Hindlimb muscle (tissue), 1 donor: ENCODE measurements at places on chromosomes 2 and 18.
A peak's percentile ranks its signal among the peaks of the same experiment; 100 is the strongest.

GRCh38 chr18:58867281-58867961 lies 2.7 kb downstream of the ZNF532 start:
- peak; percentile 47 for DNase-seq

DNA sequence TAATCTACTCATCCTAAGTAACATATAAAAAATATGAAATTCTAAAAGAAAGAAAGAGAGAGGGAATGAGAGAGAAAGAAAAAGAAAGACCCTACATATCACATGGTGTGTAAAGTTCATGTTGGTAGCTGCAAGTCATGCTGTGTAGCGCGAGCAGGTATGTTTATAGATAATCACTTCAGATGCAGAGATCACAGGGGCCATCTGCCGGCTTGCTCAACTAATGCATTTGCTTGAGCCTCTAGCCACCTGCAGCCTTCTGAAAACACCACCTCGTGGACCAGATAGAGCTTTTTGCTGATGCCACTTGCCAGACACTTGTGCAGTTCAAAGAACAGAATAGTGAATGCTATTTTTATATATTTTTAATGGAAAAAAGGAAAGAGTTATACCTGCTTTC lies 37.6 kb downstream of the CDH7 start:
- no peak for DNase-seq

DNA sequence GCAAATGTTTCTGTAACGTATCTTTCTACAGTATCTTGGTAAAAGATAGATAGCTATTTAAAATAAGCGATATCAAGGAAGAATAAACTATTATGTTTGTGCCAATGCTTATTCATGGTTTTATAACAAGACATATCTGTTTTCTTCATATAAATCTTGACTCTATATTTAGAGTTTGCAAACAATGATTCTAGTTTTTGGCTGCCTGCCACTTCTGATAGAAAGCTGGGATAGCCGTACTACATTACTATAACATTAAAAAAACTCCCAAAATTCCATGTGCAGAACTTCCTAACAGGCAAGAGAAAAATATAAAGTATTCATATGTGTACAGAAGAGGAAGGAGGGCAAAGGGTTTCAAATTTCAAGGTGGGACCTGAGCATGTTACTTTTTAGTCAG lies 985.0 kb downstream of the BCL11A start:
- peak; percentile 5 for DNase-seq

- no peak for DNase-seq
Measured at GRCh38 chr2:83305758-83306378, 1153.2 kb downstream of the SUCLG1 start.

DNA sequence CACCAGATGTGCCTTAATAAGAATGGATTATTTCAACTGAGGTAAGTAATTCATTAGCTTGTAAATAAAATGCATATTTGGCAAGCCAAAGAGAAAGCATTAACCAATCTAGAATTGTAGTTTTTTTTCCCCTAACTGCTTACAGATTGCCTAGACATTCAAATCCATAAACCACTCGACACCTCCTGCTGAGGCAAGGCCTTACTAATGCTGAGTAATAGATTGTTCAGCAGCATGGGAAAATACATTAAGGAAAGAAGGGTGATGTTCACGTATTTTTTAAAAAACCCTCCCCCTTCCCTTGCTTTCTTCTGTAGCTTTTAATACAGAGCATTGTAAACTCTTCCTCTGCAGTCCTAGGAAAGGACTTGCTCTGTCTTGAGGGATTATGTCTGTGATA lies 17.0 kb upstream of the LINC00305 start:
- no peak for DNase-seq

DNA sequence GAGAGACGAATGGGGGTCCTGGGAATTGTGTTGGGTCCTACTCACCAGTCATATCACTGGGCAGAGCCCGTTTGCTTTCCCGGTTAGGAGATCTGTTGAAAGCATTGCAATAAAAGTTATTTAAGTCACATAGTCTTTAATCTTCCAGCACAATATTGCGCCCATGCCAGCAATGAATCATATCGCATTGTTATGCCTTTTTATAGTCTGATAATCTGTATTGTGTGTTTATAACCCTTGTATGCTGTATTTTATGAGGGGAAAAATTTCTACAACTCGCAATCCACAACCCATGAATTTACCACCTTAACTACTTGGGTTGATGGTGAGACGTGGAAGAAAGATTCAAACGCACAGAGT lies 211.9 kb upstream of the SMIM21 start:
- peak; percentile 30 for DNase-seq

GRCh38 chr2:43005245-43005974 lies 213.0 kb upstream of the HAAO start:
- no peak for DNase-seq

GRCh38 chr2:43217228-43218154 lies 8.9 kb downstream of the ZFP36L2 start:
- DNase-seq, result no peak

DNA sequence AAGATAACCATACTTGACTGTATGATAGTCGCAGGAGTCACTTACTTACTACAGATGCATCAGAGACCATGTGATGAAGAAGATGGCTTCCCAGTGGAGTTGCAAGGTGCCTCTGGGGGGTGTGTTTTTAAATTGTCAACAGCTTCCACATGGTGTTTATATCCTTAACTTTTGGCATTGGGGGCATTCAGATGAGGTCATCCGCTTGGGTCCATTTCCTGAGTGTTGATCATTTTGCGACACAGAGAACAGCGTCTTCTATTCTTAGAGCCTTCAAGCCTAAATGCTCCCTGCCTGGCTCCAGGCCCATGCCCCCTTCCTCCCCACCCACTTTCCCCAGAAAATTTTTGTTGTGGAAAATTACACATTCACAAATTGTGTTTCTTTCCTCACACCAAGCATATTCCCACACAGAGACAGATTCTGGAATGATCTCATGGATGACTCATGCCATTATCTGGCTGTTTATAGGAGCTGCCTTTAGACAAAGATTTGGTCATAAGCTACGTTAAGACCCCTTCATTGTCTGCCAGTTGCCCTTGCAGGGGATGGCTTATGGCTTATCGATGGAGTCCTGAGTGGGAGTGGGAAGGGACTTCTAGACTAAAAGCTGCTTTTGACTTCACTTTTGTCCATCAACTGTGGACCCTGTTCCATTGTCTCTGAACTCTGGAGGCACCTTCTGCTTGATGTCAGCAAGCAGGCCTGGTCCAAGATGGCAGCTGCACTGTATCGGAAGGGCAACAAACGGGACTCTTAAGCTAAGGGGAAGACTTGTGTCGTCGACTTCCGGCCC lies 91.8 kb downstream of the CABLES1 start:
- no peak for DNase-seq

- no peak for DNase-seq
Measured at GRCh38 chr2:33380001-33380609, 96.3 kb upstream of the RASGRP3 start.

DNA sequence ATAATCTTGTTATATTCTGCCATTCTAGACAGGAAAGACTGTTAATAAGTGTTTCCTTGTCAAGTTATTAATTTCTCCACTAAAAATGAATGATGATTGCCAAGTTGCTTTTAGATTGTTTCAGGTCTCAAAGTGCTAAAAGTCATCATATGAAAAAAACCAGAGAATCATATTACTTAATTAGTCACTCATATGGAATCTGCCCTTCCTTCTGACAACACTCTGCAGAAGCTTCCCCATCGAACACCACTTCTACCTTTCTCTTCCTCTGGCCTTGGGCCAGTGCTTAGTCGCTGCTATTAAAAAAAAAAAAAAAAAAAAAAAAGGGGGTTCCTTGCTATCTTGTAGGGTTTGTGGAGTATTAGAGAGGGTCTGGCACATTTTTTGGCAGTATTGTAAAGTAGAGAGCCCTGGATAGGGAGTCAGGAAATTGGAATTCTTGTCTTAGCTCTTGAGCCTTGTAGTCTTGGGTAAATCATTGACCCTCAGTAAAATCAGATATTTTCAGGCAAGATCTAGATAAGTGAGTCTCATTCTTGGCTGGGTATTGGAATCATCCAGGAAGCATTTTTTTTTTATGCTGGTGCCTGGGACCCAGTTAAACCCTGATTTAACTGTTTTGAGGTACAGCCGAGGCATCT lies 141.7 kb upstream of the CCDC68 start:
- no peak for DNase-seq

DNA sequence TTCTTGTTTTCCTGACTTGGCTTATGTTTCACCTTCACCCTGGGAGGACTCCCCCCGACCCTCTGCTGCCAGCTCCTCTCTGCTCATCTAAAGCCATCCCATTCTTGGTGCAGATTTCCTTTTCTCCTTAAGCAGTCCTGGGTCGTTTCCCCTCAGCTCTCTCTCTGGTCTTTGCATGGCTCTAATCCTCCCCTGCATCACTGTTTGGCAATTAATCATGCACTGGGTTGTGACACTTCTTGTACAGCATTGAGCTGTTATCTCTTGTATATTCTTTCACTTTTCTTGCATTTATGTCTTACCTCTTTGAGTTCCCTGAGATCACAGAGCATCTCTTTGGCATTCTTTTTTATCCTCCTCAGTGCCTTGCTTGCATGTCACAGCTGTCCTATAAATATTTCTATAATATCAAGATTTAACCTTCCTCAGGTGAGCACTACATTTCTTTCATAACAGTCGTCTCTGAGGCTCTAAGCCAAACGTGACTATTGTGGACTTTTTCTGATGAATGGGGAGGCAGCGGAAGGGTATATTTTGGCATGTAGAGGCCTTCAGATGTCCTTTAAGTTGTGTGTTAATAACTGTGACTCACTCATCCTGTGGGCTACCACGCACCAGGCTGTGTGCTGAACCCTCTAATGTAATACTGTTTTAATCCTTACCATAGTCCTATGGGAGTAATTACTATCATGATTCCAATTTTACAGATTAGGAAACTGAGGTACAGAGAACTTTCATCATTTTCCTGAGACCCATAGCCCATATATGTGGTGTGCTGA lies 507.5 kb downstream of the SLC4A3 start:
- no peak for DNase-seq

DNA sequence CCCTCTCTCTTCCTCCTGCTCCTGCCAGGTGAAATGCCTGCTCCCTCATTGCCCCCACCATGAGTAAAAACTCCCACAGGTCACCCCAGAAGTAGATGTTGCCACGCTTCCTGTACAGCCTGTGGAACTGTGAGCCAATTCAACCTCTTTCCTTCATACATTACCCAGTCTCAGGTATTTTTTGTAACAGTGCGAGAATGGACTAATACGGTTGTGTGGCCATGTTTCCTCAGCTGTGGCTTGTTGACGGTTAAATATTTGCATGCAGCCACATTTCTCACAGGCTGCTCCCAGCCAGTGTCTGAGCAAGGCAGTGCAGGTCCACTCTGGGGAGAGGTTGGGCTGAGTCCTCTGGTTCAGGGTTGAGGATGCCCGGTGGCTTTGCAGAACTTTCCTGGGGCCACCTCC lies 27.8 kb upstream of the COPS8 start:
- no peak for DNase-seq

DNA sequence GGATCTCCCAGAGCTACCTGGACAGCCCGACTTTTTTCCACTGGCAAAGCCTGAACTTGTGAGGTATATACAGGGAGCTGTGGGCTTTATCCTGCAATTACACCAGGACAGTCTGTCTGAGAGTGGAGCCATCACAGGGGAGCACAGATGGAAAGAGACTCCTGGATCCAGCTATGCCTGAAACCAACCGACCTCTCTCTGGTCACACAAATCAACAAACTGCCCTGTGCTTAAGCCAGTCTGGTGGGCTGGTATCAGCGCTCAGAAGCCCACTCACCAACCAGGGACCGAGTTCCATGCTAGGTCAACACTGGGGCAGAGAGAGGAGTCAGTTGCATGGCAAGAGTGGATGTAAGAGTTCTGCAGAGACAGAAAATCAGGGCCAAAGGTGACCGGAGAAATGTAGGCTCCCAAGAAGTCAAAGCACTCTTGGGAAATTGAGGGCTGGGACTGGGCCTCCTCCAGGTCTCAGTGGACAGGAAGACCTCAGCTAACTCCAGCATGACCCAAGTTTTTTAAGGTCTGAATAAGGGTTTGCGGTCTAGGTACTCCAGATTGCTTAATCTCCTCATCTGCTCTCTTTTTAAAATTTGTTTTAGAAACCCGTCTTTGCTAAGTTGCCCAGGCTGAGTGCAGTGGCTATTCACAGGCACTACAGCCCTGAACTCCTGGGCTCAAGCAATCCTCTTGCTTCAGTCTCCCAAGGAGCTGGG lies 3.8 kb upstream of the BOK start:
- DNase-seq, result no peak

DNA sequence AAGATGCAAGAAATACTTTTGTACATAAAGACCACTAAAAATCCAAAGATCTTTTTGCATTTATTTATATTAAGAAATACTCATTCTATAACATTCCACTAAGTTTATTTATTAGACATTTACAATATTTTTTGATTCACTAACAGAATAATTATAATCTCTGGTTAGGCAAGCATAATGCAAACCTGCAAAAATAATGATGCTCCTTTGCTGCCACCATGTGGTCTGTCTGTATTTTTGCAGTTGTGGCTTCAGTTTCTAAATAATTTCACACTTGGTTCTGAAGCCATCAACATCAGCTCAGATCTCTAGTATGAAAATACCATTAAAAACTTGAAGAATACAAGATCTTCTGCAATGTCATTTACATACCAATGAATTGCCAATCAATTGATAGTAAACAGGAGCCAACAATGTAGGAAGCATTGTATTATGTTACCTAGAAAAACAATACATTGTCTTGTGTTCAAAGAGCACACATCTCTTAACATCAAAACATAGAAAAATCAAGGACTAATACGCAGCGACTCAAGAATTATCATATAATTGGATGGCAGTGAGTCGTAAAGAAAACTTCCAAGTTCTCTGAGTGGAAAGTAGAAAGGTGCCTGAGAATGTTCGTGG lies 28.8 kb upstream of the WDR75 start:
- DNase-seq, result peak; percentile 81

- DNase-seq, result no peak
Measured at GRCh38 chr2:182540252-182540651, 113.4 kb upstream of the PDE1A start.

DNA sequence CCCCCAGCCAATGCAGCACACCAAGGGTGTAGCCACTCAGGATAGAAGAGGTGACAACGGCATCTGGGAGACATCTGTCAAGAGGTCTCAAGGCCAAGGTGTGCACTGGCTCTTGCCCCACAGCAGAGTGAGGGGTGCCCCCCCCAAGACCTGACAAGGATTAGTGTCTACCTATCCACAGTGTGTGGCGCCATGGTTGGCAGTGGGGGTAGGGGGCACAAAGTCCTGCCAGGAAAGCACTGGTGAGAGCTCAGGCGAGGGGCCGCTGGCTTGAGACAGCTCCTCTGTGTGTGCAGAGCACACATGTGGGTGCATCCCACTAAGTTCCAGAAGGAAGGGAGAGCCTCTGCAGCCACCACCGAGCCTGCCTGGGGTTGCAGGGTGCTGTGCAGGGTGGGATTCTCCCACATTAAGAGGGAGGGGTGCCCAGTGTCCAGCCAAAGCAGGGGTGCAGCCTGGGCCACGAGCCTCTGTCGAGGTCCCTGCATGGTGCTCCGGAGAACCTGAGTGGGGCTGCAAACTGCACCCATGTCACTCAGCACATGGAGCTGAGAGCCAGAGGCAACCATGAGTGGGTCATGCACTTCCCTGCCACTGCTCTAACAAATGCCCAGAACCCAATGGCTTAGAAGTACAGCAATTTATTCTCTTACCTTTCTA lies 311.2 kb upstream of the HDAC4 start:
- no peak for DNase-seq

GRCh38 chr2:73205611-73206010 lies 3.2 kb downstream of the NOTO start:
- DNase-seq, result no peak
